Activated T-cell treated with anti-CD3 and anti-CD28 coated beads for 1 hour (primary cell): ENCODE measurements at places on chromosomes 5 and 9.

DNA sequence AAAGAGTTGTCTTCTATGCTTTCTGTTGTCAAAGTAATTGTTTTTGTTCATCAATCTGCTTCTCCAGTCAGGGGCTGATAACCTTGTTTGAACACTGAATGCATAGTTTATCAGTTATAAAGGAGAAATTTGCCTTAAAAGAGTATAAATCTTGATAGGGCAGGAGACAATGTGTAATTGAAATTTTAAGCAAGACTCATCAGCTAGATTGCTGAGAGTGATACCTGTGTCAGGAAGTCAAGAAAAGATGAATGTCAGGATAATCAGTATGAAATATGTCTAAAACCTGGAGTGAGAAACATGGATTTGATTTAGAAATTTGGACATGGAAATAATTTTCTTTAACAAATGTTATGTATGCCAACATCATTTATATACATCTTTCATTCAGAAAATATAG lies 1258.1 kb downstream of the EFNA5 start:
- DNase-seq: no peak

GRCh38 chr5:111454776-111455175 lies 57.6 kb downstream of the STARD4 start:
- no peak for DNase-seq

- DNase-seq: no peak
These were observed 6.1 kb upstream of the TUSC1 start for GRCh38 chr9:25684321-25684720.

DNA sequence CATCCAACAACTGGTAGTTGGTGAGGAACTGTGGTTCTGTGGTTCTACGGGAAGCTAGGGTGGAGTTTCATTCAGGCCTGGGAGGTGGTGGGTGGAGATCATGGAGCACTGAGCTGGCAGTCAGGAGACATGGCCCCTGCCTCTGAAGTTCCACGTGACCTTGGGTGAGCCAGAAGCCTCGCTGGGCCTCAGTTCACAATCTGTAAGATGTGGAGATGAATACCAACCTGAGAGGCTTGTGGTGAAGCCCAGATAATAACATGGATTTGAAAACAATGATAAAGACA lies 177.9 kb downstream of the MACROH2A1 start:
- no peak for DNase-seq

DNA sequence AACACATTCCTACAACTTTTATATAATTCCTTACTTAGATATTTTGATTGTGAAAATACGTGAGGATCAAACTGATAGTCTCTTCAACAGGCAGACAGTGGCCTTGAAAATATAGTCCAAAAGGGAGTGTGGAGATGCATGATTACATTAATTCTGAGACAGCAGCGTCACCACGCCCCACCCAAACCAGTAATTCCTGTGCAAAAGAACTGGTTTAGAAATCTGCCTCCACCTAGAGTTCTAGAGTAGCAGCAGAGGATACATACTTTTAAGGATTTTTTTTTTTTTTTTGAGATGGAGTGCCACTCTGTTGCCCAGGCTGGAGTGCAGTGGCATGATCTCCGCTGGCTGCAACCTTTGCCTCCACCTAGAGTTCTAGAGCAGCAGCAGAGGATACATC lies 1.6 kb upstream of the TUT7 start:
- no peak for DNase-seq

- DNase-seq: no peak
These were observed 391.9 kb upstream of the WWC1 start for GRCh38 chr5:167899490-167900070.

DNA sequence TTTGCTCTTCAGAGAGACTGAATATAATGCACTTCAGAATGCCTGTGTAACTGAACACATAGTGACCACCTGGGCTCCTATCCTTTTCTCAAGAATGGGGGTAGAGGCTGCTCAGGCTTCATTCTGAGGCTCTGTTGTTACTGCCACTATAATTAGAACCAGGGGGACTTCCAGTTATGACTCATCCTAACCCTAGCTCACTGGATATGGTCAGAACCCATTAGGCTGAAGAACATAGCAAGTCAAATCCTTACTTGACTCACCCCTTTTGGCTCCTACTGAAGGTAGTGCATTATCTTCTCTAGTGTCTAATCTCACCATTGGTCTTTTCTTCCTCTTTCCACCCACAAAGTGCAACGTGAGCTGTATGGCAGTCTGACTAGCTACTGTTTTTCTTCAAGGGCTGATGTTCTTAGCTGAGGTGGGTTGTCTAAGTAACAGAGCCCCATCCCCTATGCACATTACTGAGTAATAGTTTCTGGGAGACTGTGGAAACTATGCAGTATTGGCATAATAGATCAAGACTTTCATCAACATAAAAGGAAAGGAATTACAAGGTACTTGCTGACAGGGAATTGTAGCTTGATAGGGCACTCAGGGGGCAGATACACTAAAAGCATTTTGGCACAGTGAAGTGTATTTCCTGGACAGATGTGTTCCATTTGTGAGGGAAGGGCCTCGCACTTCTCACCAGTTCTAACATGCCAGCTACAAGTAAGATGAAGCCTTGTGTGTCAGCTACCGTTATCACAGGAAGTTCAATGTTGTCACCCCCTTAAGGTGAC lies 431.0 kb upstream of the MEF2C start:
- no peak for DNase-seq

DNA sequence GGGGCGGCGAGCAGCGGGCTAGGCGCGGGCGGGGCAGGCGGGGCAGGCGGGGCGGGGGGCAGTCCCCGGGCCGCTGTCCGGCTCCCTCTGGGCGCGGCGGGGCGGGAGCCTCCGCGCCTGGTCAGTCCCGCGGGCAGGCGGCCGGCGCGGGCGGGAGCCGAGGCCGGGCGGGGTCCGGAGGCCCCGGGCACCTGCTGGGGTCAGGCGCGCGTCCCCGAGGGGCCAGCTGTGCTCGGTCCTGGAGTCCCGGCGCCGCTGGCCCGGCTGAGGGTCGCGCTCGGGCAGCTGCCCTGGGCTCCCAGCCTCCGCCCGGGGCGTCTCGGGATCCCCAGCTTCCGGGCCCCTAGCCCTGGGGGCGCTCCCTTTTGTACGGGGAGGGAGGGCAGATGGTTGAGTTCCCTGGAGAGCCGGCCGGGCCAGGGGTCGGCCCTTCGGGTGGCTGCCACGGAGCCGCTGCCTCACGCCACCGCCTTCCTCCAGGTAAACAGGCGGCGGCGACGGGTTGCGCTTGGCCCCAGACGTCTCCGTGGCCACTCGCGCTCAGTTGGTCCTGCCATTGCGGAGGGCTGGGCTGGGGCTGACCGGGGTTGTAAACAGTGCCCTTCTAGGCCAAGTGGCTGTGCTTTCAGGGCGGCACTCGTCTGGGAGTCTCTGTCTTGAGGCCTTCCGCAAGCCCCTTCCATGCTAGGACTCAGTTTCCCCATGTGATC lies 473 bp downstream of the ZBTB34 start:
- DNase-seq: no peak

- DNase-seq: no peak
These were observed 19.1 kb downstream of the UGT3A2 start for GRCh38 chr5:36047384-36048160.

GRCh38 chr9:135105938-135106491 lies 18.5 kb downstream of the OLFM1 start:
- DNase-seq: no peak

- DNase-seq: no peak
These were observed 237.5 kb downstream of the CHSY3 start for GRCh38 chr5:130141659-130142320.
